ENCODE measurements at places on chromosomes 11 and 22.

GRCh38 chr22:28105413-28105812, 186.4 kb upstream of the PITPNB start:
- DNase-seq = no peak

GRCh38 chr11:66084821-66085475, 14.9 kb downstream of the PACS1 start:
- DNase-seq = no peak

- DNase-seq = no peak
Observed at GRCh38 chr11:88310246-88310645, 27.3 kb downstream of the CTSC start.

DNA sequence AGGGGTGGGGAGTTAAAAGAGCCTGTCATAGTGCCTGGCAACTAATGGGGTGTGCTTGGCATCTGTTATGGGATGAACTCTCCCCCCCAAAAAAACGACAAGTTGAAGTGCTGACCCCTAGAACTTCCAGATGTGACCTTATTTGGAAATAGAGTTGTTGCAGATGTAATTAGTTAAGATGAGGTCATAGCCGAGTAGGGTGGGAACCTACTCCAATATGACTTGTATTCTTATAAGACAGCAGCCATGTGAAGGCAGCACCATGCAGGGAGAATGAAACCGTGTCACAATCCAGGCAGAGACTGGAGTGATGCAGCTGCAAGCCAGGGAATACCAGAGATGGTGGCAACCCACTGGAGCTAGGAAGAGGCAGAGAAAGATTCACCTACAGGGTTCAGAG, 394.5 kb downstream of the TENM4 start:
- DNase-seq = no peak

- no peak for DNase-seq
Observed at GRCh38 chr22:46143491-46144147, 6.7 kb upstream of the PPARA start.

- no peak for DNase-seq
Observed at GRCh38 chr11:10116588-10116987, 177.4 kb downstream of the SBF2 start.
